ENCODE measurements at places on chromosomes 7 and 10. TPM values are rescaled to one million over a fixed set of nuclear protein-coding genes. Genes with fewer than 3 reads are reported as not detected.

The SLC26A4 gene
- total RNA-seq: 0.36 TPM

The PVRIG gene
- not detected for total RNA-seq

The AGBL3 gene
- 2.2 TPM for total RNA-seq

The USP6NL gene
- 14.1 TPM for total RNA-seq

DNA sequence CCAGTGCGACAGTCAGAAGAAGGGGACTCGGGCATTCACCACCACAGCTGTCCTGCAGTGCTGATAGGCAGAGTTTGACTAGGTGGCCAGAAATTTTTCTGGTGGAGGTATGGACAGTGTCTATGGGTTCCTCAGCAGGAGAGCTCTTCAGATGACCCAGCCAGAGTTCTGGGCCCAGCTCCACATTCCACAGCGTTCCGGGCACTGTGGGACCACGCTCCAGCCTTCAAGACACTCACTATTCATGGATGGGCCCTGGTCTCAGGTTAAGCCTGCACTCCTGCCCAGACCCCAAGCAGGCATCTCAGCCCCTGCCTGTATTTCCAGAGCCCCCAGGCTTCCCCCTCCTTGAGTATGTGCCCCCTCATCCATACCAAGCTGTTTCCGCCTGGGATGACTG lies 497.0 kb upstream of the FOXK1 start:
- no peaks in the 10 kb centered on the region for H3K4me1 ChIP-seq
- H3K27ac ChIP-seq: no peak overlapping the region
- no peak for DNase-seq
- H3K36me3 ChIP-seq: no peaks in the 10 kb centered on the region
- no peaks in the 10 kb centered on the region for H3K27me3 ChIP-seq
- no peak overlapping the region for H3K4me3 ChIP-seq
